NCI-H2029 (cell line): ENCODE measurements at places on chromosomes 7 and 10.

GRCh38 chr7:157281221-157281998 lies 55.4 kb upstream of the DNAJB6 start:
- DNase-seq, result no peak

- no peak for DNase-seq
Measured at GRCh38 chr10:34156781-34157425, 658.2 kb downstream of the PARD3 start.

DNA sequence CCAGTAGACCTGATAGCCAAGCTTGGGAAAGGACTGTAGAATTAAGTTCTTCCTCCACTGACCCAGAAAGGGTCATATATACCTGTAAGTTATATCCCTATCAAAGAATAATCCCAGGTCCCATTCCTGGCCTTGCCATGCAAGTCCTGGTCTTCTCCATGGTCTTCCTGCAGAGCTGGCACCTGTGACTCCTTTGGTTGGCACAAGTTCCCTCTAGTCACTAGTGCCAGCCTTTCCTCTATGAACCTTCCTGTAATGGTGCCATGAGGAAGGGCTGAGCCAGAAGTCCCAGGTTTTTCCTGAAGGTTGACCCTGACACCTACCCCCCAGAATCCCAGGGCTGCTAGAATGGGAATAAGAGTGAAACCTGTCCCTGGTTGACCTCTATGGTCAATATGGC lies 54.1 kb upstream of the UNC5B start:
- no peak for DNase-seq

- no peak for DNase-seq
Measured at GRCh38 chr7:31087351-31087750, 35.2 kb downstream of the ADCYAP1R1 start.

- no peak for DNase-seq
Measured at GRCh38 chr7:27547401-27547800, 115.3 kb downstream of the HIBADH start.

DNA sequence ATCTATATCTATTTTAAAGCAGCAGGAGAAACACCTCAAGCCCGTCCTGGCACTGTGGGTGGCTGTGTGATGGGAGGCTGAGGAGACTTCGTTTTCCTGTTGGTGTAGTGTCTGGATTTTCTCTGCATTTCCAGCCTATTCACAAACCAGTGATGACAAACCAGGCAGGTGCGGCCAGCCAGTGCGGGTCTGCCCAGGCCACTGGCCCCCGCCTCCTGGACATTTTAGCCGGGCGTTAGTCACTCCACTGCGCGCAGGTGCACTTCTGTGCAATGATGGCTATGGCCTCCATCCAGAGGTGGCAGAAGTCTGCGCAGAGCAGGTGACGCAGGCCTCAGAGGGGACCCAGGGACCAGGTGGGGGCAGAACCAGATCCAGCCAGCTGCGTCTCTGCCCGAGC lies 64.9 kb upstream of the PITRM1 start:
- no peak for DNase-seq

GRCh38 chr10:24262929-24263590 lies 54.1 kb downstream of the KIAA1217 start:
- DNase-seq, result no peak

- no peak for DNase-seq
Measured at GRCh38 chr7:149330914-149331567, 69.0 kb downstream of the ZNF783 start.

GRCh38 chr7:131021460-131021859 lies 287.5 kb upstream of the KLF14 start:
- no peak for DNase-seq

GRCh38 chr10:57218382-57218781 lies 857.3 kb upstream of the ZWINT start:
- DNase-seq, result no peak

DNA sequence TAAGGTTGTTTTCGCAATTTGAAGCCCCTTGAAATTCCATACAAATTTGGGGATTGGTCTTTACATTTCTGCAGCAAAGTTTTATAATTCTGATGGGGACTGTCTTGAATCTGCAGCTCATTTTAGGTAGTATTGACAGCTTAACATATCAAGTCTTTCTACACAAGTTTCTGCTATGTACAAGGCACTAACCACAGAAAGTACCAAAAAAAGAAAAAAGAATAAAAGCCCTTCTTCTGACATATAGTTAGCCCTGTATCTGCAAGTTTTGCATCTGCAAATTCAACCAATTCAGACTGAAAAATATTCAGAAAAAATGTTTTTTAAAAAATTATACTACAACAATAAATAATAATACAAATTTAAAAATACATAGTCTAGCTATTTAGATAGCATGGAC lies 15.3 kb downstream of the POT1 start:
- DNase-seq, result no peak

GRCh38 chr7:149228831-149229471 lies 10.5 kb upstream of the ZNF212 start:
- DNase-seq, result no peak

DNA sequence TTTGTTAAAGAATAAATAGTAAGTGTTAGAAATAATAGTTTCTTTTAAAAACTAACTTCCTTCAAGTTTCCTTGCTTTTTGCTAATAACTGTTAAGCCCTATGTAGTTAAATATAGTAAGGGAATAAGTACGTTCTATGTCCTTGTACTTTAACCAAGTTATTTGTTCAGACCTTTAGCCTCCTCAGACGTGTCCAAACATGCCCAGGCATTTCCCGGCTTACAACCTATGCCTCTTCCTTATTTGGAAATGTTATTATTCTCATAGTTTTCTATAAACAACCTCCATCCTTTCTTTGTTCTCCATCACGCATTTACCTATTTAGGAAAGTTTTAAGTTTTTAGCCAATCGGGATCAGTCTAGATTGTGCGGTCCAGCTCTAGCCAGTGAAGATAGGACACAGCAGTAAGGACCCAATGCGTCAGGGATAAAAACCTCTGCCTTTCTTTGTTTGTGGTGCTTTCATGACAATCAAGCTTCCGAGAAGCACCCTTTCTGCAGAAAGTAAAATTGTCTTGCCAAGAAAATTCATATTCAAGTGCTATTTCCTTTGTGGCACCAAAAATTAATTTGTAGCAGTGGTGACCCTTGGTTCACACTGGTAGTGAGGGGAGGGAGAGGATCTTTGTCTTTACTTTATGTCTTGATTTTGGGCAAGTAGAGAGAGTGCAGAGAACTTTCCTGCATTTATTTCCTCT lies 851.3 kb upstream of the POM121L12 start:
- no peak for DNase-seq

GRCh38 chr7:90288154-90288553 lies 33.0 kb downstream of the FAM237B start:
- no peak for DNase-seq

GRCh38 chr7:18241543-18242231 lies 214.0 kb upstream of the PRPS1L1 start:
- no peak for DNase-seq

- no peak for DNase-seq
Measured at GRCh38 chr10:101629837-101630632, 41.9 kb downstream of the DPCD start.

DNA sequence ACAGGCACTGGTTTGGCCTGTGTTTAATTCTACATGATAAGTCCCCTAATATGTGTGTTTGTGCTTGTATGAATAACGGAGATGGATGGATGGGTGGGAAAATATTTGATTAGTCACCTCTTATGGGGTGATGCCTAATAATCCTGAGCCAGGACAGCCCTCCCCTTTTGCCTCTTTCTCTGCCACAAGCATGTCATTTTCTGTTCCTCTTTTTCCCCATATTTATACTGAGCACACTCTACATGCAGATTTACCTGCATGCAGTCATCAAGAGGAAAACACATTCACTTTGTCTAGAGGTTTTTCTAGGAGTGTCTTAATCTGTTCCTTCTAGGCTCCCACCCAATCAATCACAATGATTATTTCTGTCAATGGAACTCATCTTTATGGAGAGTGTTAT lies 111.6 kb upstream of the TBX20 start:
- no peak for DNase-seq

- DNase-seq, result no peak
Measured at GRCh38 chr10:129057856-129058663, 409.0 kb upstream of the MGMT start.

- no peak for DNase-seq
Measured at GRCh38 chr7:22549051-22549450, 49.1 kb upstream of the STEAP1B start.

- DNase-seq, result no peak
Measured at GRCh38 chr7:141262101-141263090, 188.5 kb downstream of the TMEM178B start.

GRCh38 chr7:39421661-39422060 lies 144.5 kb upstream of the YAE1 start:
- no peak for DNase-seq

GRCh38 chr10:44956717-44957706 lies 2.6 kb upstream of the RASSF4 start:
- DNase-seq, result no peak

DNA sequence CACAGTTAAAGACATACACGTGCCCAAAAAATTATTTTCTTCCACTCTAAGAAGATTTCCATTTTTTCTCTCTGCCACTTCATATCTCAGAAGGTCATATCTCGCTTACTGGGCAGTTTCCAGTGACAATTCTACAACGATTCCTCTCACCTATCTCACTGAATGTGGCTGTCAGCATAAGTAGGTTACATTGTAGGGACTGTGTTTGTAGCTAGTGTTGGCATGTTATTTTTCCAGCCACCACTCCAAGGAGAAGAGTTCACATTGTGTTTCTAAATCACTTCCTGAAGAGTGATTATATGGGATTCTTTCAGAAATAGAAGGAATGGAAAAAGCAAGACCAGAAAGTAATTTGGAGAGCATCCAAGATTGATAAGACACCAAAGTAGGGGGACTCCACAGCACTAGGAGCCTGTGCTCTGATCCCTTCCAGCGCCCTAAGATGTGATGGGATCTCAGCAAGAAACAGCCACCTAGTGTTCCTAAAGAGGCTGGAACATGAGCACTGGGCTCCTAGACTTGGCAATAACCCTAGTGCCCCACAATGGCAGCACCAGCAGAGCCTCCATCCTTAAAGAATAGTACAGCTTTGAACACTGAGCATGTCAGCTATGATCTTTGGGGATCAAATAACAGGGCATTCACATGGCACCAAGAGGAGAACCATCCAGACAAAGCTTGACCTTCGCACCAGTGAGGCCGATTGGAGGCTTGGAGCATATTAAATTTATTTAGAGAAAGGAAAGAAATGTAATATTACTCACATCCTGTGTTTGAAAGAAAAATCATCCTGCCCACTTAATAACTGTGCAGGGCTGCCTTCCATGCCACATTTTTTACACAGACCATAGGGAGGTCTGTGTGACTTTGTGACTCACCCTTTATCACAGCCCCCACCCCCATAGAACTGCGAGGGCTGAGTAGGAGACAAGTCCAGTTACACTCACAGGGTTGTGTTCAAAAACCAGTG lies 51.8 kb downstream of the CAV1 start:
- no peak for DNase-seq

DNA sequence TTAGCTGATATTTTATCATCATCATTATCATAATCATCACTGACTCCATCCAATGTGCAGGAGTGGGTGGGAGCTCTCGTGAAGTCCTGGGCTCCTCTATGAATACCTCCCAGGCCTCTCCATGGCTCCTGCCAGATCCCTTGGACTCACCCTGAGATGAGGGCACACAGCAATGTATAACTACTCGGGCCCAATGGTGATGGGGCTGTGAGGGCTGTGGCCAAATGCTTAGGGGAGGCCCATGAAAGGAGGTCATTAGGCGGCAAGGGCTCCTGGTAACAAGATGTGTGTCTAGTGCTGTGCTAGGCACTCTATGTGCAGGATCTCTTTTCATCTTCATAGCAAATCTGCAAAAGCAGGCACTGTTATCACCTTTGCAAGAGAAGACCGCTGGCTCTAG lies 270.9 kb downstream of the GLRX3 start:
- no peak for DNase-seq

GRCh38 chr7:78311181-78311580 lies 512.6 kb downstream of the PHTF2 start:
- DNase-seq, result no peak

DNA sequence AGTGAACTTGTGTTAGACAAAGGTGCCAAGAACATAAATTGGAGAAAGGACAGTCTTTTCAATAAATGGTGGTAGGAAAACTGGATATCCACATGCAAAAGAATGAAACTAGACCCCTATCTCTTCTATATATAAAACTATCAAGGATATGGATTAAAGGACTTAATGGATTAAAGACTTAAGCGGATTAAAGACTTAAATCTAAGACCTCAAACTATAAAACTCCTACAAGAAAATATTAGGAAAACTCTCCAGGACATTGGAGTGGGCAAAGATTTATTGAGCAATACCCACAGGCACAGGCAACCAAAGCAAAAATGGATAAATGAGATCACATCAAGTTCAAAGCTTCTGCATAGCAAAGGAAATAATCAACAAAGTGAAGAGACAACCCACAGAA lies 242.9 kb upstream of the MEOX2 start:
- no peak for DNase-seq

DNA sequence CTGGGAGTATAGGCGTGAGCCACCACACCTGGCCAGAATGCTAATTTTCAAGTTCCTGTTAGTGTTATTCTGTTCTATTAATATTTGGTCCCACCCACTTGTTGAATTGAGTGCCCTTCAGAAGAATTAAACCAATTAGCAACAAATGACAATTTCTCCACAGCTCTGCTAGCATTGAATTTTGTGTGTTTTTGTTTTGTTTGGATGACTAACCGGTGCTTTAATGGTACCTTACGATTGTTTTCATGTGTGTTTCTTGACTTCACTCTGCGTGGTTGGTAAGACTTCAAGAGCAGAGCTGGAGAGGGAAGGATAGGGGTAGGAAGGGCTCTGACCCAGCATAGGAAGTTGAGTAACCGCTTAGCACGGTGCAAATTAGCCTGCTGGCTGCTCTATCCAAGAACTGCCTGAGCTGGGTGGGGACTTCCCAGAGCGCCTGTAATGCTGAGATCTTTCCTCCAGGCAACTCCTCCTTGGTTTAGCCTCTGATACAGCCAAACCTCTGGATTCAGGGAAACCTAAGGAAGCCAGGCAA lies 4.6 kb downstream of the ARPC1B start:
- DNase-seq, result no peak

DNA sequence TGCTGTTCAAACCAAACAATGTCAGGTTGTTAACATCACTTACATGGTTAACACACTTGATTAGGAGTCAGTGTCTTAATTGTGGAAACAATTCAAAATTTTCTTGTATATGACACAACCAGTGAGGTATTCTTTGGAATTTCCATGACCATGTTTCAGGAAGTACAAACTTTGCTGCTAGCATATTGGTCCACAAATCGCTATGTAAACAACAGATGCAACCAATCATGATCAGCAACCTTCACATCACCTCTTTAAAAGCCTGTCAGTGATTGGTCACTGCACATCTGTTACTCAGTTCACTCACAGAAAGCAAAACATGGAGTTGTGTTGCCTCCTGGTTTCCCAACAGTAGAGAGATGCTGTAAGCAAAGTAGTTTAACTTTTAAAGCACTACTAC lies 108.9 kb upstream of the FAM3C start:
- DNase-seq, result no peak

DNA sequence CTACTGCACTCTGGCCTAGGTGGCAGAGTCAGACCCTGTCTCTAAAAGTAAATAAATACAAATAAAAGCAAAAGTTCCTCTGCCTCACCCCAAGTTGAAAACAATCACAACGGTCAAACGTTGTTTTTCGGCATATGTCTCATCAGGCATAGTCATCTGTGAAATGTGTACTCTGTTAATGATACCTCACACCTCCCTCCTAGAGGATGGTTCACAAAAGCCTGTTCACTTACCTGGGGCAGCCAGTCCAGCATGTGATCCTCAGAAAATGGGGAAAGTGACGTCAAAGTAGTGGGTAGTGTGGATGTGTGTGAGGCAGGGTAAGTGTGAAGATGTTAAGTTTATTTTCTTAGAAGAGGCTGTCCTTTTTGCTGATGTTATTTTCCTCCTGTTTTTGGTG lies 254.0 kb upstream of the LRGUK start:
- no peak for DNase-seq
